ENCODE measurements at places on chromosomes 4 and X.

GRCh38 chr4:112908511-112908910 is 140.9 kb upstream of the ANK2 start:
- DNase-seq = no peak

DNA sequence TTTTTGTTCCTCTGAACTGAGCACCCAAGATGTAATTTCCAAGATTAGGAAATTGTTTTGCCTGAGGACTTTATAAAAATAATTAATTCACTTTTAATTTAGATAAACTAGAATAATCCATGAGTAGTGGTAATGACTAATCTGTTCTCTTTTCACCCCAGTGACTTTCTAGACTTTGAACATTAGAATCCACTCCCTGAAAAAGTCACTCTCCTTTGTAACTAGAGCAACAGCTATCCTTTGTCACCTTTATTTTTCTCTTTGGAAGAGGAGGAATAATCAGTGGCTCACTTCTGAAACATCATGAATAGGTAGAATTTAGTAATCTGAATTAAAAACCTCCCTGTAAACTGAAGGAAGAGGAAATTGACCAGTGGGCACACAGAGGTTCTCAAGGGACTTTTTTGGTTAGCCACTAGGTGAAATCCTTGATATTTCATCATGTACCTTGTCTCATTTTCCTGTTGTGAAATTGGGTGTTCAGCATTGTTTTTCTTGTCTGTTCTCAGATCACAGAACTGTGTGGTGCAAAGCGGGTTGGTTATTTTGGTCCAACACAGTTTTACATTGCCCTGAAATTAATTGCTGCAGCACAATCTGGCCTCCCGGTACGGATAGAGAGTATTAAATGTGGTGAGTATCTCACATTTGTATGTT is 59.4 kb downstream of the REPS2 start:
- no peak for DNase-seq

DNA sequence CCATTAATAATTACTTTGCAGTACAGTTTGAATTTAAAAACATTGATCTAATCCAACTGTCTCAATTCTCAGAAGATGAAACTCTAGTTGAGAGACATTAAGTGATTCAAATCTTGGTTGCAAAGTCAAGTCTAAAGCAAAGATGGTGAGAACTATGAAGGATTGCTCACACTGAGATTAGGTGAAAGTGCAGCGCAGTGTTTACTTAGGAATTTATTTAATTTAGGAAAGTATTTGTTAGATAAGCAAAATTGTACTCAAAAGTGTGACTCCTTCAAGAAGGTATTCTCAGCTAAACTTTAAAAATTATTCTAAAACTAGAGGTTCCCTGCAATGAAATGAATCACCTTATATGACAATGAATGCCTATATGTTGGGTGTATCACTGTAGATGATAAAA is 454.9 kb downstream of the PDGFC start:
- no peak for DNase-seq

- peak; percentile 81 for DNase-seq
Observed at GRCh38 chrX:40013266-40014195, 84.2 kb downstream of the BCOR start.

DNA sequence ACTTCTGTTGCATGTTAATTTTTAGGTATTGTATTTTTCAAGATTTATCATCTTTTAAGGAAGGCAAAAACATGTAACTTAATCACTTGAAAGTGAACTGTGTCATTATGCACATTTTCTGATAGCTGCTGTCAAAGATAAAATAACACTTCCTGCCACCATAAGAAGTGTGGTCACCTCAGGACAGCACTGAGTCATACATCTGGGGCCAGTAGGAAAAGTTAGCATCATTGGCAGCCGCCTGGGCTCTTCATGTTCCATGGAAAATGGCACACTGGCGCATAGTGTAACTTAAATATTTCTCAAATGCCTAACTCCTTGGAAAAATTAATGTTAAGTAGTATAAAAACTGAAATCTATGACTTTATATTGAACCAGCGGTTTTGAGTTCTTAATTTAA is 24.2 kb downstream of the CNKSR2 start:
- DNase-seq = no peak

DNA sequence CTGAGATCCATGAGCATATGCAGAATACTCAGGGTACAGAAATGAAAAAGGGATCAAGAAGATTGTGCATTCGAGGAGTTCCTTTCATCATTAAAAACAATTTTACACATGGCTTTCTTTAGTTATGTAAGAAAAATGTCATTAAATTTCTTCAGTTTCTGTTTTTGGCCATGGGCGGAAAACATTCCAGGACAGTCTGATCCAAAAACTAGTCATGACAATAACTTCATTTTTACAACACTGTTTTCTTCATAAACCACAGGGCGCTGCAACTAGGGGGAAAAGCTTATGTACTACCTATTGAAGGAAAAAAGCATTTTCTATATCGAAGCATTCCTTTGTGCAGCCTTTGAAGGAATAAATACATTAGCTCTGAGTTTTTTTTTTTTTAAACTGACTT is 28.2 kb downstream of the IL13RA1 start:
- no peak for DNase-seq

GRCh38 chrX:108537005-108537404 is 97.4 kb downstream of the COL4A5 start:
- no peak for DNase-seq

GRCh38 chr4:168319486-168320019 is 1.0 kb upstream of the DDX60 start:
- no peak for DNase-seq

- no peak for DNase-seq
Observed at GRCh38 chr4:80586716-80587115, 251.2 kb downstream of the CFAP299 start.

- DNase-seq = no peak
Observed at GRCh38 chr4:38857354-38858096, 908 bp upstream of the TLR6 start.

GRCh38 chrX:23907111-23907497 is 634 bp downstream of the APOO start:
- no peak for DNase-seq

- DNase-seq = no peak
Observed at GRCh38 chr4:25835384-25835783, 27.4 kb downstream of the SEL1L3 start.

DNA sequence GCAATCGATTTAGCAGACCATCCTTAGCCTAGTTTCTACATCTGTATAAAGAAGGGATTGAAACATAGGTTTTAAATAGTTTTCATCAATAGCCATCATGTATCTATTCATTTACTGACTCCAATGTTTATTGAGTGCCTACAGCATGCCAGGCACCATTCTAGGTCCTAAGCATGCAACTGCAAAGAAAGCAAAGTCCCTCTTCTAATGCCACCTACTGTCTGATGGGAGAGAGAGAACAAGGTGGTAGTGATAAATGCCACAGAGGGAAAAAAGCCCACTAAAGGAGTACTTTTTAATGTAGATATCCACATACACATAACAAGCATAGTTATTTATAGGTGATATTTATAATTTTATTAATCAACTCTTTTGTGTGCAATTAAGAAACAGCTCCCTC is 67.6 kb upstream of the PPARGC1A start:
- no peak for DNase-seq

DNA sequence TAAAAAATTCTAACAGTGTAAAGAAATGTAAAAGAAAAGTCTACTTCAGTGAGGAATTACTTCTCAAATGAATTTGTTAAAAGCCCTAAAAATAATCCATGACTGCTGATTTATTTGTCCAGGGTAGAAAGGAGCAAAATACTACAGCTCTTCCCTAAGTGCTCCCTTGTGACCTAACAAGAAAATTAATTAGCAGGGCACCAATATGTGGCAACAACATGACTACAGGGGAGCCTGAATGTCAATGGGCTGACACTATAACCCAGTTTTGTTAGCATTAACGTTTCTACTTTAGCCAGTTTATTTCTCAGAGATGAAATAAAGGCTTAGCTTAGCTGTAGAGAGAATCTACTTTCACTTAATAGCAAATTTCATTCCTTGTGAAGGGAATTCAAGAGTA is 918.9 kb upstream of the EPHA5 start:
- no peak for DNase-seq

- DNase-seq = no peak
Observed at GRCh38 chrX:5965406-5965805, 263.3 kb downstream of the NLGN4X start.

DNA sequence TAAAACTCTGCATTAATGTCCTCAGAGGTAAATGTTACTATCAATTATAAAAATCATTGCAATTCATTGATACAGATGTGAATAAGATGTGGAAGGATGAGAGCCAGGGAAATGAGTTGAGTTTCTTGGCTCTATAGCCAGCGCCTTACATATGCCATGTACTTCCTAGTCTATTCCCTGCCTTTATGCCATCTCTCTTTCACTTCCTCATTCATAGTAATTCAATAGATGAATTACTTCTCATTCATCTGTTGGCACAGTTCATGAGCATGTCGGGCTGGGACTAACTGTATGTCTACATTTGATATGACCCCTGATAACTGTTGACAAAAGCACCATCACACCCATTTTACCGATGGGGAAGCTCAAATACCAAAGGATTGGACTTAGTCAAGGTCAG is 55.7 kb downstream of the LNX1 start:
- no peak for DNase-seq
